NCI-H2029 (cell line): ENCODE measurements at places on chromosomes 1 and 21.

GRCh38 chr1:68376441-68376840, 73.3 kb downstream of the RPE65 start:
- DNase-seq = no peak

GRCh38 chr1:26739329-26739914, 43.6 kb downstream of the ARID1A start:
- DNase-seq = no peak

DNA sequence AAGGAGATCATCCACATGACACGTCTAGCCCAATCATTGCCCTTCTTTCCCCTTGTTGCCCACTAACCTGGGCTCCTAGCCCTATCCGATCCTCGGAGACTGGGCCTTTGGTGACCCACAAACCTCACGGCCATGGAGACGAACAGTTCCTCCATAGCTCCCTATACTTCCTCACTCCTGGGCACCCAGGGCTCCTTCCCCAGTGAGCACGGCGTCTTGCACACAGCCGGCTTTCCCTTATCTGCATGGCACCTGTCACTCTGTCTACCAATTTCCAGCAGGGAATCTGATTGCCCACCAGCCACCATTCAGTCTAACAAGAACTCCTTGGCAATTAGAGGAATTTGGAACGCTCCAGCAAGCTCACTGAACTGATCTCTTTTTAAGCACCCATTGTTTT, 3.1 kb downstream of the GNG4 start:
- peak; percentile 62 for DNase-seq

- DNase-seq = no peak
Measured at GRCh38 chr1:8754247-8754650, 63.2 kb downstream of the RERE start.

DNA sequence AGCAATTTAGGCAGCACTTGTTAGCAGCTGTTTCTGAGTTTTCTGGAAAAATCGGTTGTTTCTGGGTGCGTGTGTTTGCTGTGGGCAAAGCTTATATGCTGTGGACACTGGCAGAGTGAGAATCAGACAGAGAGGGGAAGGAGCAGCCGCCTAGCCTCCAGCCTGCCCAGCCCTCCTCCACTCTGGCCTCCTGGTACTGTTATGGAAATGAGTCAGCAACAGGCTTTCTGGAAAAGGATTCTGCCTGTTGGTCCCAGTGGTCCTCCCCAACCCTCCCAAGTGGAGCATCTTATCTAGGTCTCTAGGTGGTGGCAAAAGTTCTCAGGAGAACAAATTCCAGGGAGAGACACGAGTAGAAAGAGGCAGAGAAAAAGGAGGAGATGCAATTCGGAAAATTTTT, 42.2 kb upstream of the GOLT1A start:
- no peak for DNase-seq

DNA sequence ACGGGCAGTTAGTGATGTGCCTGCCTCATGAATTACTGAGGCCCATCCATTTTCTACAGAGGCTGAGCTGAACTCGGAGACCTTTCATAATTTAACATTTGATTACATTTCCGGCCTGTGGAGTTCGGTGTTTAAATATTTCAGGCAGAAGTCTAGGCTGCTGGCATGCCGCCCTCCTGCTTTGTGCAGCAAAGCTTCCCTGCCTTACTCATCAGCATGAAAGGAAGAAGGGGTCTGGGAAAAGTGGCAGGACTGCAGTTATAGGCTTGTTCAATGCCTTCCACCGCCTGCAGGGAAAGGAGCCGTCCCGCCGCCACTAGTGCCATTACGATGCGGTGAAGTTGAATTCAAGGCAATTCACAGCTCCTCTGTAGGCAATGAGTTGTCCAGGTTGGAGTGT, 527.9 kb downstream of the NPHP4 start:
- DNase-seq = no peak

DNA sequence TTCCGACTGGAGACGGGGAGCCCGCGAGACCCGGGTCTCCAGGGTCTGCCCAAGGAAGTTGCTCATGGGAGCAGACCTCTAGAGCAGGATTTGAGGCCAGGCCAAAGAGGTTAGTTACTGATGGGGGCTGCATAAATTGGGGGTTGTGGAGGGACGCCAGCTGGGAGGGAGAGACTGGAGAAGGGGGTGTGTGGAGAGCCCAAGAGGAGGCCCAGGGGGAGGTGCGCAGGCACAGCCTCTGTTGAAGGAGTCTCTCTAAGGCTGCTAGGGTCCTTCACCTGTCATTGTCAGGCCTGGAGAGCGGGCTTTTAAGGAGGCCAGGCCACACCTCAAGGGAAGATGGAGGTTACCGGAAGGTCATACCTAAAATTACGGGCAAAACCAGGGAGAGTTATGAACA, 363 bp downstream of the PLA2G5 start:
- no peak for DNase-seq

- no peak for DNase-seq
Measured at GRCh38 chr1:182129398-182129797, 67.9 kb upstream of the ZNF648 start.

DNA sequence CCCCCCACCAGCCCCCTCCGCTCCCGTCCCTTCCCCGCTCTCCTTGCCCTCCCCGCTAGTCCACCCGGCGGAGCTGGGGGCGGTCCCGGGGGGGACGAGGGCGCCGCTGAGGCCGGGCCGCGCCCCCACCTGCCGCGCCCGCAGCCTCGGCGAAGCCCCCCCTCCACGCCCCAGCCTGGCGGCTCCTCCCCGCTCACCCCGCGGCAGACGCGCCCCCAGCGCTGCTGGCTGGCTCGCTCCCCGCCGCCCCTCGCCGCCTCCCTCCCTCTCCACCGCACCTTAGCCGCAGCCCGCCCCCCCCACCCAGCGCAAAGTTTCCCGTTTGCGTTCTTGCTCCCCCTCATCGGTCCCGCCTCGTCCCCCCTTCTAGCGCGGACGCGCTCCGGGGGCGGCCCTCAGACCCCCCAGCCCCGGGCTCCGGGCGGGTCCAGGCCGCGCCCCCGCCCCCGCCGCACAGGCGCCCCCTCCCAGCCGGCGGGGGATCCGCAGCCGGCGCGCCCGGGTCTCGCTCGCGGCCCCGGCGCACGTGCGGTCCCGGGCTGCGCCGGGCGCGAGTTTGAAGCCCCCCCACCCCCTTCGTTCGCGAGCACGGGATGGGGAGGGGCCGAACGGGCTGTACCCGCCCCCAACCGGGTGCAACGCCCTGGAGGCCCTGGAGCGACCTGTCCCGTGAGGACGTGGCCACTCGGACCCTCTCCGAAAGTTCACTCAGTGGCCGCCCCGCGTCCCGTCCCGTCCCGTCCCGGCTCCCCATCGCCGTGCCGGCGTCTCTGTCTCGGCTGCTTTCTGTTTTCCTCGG, 623 bp downstream of the PTPRF start:
- DNase-seq = peak; percentile 42

DNA sequence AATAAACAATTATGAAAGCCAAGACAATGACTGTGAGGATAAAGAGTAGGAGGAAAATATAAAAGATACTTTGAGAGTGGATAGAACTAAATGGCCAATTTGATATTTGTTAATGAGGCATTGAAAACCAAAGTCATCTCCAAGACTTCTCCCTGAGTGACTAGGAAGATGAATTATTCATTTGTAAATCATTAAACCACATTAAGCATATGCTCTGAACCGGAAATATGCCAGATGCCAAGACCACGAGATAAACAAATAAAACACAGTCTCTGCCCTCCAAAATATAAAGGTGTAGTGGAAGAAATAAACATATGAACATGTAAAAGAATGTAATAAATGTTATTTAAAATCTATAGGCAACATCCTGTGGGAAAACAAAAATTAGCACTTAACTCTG, 78.8 kb downstream of the MRPL39 start:
- DNase-seq = no peak

- no peak for DNase-seq
Measured at GRCh38 chr1:59509341-59509875, 212.5 kb downstream of the FGGY start.

- DNase-seq = no peak
Measured at GRCh38 chr1:156429313-156430060, 60.5 kb downstream of the RHBG start.

GRCh38 chr1:154413177-154413783, 8.1 kb downstream of the IL6R start:
- no peak for DNase-seq
